ENCODE measurements at places on chromosomes 16 and 17.

GRCh38 chr16:89738538-89739317, 17.4 kb downstream of the ZNF276 start:
- no peak for DNase-seq

DNA sequence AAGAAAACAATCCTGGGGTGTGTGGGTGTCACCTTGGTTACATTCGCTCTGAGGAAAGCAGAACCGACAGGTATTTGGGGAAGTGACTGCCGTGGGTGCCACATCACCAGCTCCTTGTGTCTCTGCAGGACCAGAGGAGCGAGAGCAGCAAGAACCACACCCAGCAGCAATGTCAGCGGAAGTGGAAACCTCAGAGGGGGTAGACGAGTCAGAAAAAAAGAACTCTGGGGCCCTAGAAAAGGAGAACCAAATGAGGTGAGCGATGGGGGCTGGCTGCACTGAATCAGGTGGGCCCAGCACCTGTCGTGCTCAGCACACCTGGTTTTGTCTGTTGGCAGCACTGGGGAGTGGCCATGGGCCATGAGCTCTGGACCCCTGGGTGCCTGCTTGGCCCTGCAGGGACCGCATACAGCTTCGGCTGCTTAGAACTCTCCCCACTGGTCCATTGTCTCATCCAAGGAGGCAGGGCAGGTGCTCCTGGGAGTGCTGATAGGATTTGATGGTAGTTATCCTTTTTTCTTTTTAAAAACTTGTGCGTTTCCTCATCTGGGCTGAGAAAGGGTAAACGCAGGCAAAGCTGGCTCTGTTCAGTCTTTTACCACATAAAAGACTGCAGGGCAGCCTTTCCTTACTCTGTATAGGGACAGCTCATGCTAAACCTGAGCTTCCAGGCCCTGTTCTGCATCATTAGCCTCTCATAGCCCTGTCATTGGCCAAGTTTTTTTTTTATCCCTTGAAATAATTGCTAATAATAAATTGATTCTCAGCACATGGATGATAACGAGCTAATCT, 29.4 kb downstream of the HMOX2 start:
- no peak for DNase-seq

GRCh38 chr17:32349503-32349853, 479 bp upstream of the ZNF207 start:
- DNase-seq: no peak

DNA sequence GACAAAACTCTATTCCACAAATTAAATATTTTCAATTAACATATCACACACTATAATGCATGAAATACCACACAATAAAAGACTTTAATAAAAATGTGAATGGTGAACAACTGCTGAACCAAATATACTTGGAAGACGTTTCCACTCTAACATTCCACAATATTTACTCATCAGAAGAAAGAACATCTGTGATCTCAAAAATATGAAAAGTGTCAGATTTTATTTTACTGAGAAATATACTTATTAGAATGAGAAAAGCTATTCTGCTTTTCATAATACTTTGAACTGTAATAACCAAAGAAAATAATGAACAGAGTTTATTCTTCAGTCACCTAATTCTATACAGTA, 181.8 kb upstream of the AXIN2 start:
- no peak for DNase-seq

- no peak for DNase-seq
Measured at GRCh38 chr16:80719573-80719972, 84.8 kb downstream of the CDYL2 start.

DNA sequence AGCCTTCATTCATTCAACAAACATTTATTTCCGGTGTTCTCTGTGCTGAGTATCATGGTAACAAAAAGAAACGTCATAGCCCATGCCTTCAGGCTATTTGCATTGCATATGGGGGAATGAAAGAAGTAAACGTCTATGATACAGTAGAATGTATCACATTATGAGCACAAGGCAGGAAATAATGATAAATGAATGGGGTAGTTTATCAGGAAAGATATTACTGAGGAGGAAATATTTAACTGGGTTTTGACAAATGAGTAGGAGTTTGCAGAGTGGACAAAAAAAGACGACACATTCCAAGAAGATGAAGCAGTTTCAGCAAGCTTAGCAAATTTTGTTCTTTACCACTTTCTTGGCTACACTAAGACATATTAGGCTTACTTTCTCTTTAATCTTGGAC, 1.3 kb upstream of the KRTAP4-7 start:
- no peak for DNase-seq

DNA sequence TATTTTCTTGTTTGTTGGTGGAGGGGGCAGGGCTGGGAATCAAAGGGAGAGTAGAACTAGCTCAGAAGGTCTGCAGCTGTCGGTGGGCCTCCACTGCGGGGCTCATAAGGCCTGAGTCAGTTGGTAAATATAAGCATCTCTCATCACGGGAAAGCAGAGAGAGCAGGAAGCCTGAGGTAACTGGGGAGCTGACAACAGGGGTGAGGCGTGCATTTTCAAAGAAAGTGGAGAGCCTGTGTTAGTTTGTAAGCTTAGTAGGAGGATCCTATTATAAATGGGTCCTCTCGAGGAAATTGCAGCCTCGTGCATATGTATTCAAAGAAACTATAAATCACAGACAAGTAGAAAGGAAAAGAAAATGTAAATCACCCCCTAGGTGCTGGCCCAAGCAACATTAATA, 221.0 kb upstream of the CDH13 start:
- no peak for DNase-seq

- DNase-seq: no peak
Measured at GRCh38 chr17:72591289-72592241, 470.7 kb downstream of the SOX9 start.

GRCh38 chr17:76968707-76969597, 100.7 kb downstream of the MGAT5B start:
- DNase-seq: no peak

- no peak for DNase-seq
Measured at GRCh38 chr17:41555105-41555887, 16.6 kb downstream of the KRT9 start.

Measured in glomerular endothelial cell (primary cell).